ENCODE measurements at places on chromosomes 11 and 22.

GRCh38 chr22:22218302-22218701 is 26.3 kb upstream of the VPREB1 start:
- DNase-seq = no peak

DNA sequence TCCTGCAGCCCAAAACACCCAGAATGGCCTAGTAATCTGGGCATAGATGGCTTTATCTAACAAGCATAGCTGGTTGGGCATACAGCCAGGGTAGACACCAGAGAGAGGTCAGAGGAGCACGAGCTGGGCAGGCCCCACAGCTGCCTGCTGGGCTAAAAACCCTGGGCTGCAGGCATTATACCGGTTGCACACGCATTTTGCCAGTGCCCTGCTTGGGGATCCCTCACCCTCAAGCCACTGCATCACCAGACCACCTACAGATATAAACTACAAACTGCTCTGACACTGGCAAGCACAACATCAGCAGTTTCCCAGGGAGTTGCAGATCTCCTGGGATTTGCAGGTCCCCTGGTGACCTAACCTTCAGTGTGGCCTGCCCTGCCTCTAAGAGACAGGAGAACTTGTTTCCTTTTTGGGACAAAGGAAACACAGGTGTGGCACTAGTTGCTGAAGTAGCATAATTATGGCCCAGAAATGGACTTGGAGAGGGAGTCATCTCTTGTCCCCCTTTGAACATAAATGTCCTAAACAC is 79.1 kb upstream of the SC5D start:
- DNase-seq = no peak

GRCh38 chr11:86056351-86056854 is 12.5 kb downstream of the PICALM start:
- DNase-seq = no peak

- DNase-seq = no peak
Measured at GRCh38 chr11:14021738-14022137, 59.2 kb downstream of the SPON1 start.

DNA sequence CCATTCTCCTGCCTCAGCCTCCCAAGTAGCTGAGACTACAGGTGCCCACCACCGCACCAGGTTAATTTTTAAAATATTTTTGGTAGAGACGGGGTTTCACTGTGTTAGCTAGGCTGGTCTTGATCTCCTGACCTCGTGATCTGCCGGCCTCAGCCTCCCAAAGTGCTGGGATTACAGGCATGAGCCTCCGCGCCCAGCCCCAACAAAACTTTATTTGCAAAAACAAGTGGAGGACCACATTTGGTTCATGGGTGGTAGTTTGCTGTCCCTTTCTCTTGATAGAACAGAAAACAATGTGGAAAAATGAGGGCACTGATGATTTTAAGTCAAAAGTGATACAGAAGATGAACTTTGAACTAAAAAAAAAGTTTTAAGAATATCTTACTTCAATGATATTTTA is 121.8 kb upstream of the SERPIND1 start:
- DNase-seq = no peak

- DNase-seq = peak; percentile 38
Measured at GRCh38 chr11:62804310-62805075, 747 bp downstream of the NXF1 start.

DNA sequence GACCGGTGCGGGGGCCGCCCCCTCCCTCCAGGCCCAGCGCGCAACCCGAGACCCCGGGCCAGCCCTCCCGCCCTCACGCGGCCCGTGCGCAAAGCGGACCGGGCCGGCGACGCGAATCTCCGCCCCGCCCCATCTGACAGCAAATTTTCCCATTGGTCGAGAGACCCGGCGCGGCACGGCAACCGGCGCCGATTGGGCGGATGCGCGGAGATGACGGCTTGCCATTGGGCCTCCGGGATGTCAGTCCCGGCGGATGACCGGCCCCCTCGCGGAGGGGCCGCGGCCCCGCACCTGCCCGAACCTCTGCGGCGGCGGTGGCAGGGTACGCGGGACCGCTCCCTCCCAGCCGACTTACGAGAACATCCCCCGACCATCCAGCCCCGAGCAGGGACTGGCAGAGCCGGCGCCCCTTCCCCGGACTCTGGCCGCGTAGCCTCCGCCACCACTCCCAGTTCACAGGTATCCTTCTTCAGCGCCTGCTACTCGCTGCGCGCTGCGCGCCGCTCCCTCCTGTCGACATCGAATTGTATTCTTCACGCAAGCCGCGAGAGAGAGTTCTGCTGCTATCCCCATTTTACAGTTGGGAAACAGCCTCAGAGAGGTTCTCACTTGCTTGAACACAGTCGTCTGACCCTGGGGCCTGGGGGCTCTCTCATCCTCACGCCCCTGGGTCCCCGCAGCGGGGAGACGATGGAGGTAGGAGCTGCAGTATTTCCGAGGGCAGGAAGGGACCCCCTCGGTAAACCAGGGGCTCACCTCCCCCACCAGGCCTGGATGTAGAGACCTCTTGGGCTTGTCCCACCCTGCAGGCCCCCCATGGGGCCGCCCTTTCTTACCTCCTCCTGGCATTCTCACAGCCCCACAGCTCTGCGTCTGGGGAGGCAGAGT is at the start of gene ARVCF:
TSS of gene ARVCF (minus strand) at position 90 of the 888 bp plus-strand sequence. CDS start 26,029 bp downstream, outside the sequence.
- DNase-seq = peak; percentile 76

DNA sequence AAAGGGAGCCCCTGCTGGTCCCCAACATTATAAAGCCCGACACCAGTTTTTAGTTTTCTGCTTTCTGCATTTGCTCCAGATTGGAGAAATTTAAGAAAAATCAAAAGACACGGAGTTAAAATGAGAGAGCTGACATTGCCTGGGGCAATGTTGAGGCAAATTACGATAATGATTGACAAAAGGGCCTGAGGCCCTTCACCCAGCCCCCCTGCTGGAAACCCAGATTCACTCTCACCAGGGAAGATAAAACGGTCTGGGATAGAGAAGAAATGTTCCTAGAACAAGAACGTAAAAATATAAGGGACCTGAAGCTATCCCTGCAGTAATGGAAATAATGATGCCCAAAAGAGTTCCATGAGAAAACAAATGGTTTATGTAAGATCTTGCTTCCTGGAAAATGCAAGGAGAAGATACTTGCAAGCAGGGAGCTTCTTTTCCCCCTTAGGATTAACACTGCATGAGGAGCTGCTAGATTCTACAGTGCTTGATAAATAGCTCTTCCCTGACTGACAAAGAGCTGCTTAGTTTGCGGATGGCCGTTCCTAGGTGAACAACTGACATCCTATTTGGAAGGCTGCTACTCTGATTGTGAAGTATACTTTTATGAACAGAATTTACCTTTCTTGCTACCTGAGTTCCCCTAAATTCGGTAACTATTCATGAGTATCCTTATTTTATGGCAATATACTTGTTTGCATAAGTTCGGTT is 40.6 kb upstream of the GNAZ start:
- no peak for DNase-seq

DNA sequence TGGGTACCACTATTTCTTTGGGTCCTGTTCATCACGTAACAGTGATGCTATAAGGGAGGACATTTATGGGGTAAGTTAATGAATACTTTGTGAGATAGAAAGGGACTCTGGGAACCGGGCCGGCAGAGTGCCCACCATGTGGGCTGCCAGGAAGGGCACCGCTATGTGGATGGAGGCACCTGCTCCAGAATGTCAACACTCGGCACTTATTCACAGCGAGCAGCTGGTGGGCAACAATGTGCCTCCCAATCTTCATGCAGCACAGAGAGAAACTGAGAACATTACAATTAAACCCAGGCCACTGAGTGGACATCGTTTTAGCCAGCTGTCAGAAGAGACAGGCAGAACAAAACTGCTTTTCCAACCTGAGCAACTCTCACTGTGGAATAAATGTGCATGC is 15.8 kb upstream of the ELFN2 start:
- no peak for DNase-seq

GRCh38 chr11:27408246-27408800 is 45.3 kb upstream of the CCDC34 start:
- DNase-seq = no peak

DNA sequence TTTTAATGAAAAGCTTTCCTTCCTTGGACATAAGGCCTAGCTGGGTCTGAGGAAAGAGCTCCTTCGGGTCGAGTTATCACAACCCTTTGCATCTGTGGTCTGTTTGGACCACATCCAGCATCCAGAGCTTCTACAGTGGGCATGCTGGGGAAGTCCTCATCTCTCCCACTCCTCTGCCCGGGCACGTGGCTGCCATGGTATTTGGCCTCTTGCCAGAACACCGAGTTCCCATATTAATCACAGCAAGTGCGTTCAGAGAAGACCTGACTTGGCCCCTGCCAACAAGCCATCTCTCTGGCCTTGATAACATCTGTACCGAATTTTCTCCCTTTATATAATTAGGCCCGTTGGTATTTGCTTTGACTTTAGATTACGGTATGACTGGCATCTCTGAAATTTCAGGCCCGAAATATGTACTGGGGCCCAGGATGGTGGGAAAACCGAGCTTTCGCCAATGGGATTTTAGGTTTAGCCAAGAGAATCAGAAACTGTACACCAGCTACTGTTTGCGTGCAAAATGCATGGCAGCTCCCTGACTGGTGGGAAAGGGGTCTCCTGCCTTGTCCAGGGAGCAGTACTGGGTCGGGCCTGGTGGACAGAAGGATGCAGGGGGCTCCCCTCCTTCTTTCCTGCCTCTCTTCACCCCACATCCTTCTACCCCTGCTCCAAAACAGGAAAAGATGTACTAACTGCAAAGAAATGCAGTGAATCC is 90.0 kb downstream of the MICAL2 start:
- no peak for DNase-seq

DNA sequence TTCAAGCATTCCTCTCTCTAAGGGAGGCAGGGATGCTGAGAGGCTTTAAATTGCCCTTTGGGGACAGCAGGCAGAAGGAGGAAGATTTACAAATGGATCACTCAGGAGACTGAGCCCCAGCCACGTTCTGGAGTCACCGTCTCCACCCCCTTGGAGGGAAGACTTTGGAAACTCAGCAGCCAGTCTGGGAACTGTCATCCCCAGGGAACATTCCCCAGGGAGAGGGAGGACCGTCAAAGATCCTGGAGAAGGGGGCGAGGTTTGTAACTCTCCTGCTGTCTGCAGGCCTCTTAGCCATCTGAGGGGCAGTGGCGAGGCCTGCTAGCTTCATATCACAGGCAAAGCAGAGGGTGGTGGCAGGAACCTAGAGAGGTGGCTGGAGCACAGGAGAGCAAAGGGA is 56.1 kb upstream of the SLC22A12 start:
- no peak for DNase-seq

GRCh38 chr11:85127349-85127748 is 499.8 kb downstream of the DLG2 start:
- DNase-seq = no peak

DNA sequence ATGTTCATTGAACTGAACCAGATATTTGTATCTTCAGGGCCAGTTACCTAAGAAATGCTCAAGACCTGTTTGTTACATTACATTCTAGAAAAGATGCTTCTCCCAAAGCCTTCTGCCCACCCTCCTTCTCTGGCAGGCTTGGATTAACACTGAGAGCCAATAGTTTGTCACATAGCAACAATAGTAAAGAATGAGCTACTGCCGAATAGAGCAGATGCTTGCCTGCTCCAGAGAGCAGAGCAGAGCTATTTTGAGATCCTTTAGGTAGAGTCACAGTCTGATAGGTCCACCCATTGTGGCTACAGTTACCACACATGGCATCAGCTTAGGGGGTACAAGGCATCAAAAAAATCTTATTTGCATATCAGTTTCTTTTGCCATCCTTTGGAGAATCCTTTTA is 13.5 kb upstream of the EP300 start:
- DNase-seq = no peak

DNA sequence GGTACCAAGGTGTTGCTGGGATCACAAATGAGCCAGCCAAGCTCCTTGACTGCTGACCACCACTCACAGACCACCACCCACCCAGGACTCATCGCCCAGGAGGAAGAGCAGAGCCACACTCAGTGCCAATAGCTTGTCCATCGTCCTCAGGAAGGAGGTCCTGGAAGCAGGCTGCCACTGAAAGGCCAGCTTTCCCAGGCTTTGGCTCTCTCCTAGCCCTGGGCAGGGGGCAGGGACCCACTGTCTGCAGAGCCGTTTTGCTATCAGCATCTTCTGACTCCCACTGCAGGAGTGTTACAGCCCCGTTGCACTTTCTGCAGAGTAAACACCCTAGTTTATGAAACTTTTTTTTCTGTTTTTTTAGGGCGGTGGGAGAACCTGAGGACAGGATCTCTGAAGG is 12.2 kb upstream of the ACRV1 start:
- no peak for DNase-seq

- no peak for DNase-seq
Measured at GRCh38 chr22:39384750-39385480, 14.7 kb upstream of the TAB1 start.

DNA sequence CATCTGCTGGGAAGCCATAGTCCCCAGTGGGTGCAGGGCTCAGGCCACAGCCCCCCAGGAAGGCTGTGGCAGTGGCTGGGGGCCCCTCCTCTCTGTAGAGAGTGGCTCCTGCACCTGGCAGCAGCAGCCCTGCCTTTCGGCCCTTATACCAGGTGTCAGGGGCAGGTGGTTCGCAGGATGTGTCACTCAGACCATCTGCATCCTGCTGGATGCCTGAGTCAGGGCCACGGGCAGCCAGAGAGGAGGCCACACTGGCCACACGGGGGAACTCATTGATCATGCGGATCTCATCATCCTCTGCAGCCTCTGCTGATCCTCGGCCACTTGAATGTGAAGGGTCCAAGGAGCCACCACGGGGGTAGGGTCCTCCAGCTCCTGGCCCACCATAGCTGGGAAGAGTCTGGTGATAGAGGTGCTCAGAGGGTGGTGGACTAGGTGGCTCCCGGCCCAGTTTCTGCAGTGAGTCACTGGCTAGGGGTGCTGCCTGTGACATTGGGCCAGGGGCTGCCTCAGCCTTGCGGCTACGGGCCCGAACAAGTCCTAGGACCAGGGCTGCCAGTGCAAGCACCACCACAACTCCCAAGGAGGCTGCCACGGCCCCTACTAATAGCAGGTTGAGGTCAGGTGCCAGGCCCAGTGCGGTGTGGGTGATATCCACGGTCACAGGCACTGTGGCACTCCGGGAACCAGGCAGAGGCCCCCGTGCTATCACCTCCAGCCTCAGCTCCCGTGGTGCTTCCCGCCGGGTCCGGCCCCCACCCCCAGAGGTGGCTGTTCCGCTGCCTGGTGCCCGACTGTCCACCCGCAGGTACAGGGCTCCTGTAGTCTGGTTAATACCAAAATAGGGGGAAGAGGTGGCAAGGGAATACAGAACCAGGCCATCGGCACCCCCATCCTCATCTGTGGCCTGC is 3.3 kb upstream of the TPP1 start:
- no peak for DNase-seq

GRCh38 chr11:81959341-81959740 is 774.3 kb downstream of the FAM181B start:
- DNase-seq = no peak

GRCh38 chr11:64477675-64478074 is 113.3 kb upstream of the SLC22A12 start:
- DNase-seq = no peak

GRCh38 chr11:90243534-90243933 is 20.7 kb upstream of the CHORDC1 start:
- DNase-seq = no peak

- peak; percentile 65 for DNase-seq
Measured at GRCh38 chr22:38272373-38273134, at the start of gene TMEM184B. Gene TMEM184B (minus strand): TSS chr22:38273010. CDS start chr22:38247961, 25,049 bp downstream.

DNA sequence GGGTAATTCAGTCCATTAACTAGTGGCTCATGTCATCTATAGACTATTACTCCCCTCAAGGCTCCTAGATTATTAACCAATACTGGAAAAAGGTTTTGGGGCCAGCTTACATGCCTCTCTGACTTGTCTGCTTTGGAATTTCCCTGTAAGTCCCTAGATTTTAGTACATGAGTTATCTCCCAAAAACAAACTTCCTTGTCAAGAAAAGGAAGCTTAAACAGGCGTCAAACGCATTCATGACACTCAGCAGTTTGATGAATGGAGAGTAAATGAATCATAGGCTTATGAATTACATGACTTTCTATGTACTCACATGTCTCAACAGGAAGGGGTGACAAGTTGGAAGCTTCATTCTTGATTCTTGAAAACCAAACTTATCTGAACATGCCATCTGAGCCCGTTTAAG is 70.8 kb downstream of the BLID start:
- DNase-seq = no peak

Data from nucleus accumbens (tissue), 56 donors.